ENCODE measurements at places on chromosomes 7 and 10.

DNA sequence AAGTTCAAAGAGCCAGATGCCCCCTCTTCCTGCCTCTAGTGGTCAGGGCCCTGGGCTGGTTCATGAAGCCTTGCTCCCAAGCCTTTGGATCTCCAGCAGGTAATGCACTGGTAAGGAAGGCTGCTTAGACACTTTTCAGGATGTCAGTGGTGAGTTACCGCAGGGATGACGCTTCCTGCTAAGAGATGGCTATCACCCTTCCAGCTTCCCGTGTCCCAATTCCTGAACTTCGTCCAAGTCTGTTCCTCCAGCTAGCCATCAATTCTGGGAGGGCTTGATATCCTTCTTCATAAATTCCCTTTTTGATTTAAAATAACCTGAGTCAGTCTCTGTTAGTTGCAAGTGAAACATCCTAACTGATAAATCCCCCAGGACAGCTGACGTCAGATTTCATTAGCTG, 221.2 kb downstream of the PLXNA4 start:
- DNase-seq: no peak

DNA sequence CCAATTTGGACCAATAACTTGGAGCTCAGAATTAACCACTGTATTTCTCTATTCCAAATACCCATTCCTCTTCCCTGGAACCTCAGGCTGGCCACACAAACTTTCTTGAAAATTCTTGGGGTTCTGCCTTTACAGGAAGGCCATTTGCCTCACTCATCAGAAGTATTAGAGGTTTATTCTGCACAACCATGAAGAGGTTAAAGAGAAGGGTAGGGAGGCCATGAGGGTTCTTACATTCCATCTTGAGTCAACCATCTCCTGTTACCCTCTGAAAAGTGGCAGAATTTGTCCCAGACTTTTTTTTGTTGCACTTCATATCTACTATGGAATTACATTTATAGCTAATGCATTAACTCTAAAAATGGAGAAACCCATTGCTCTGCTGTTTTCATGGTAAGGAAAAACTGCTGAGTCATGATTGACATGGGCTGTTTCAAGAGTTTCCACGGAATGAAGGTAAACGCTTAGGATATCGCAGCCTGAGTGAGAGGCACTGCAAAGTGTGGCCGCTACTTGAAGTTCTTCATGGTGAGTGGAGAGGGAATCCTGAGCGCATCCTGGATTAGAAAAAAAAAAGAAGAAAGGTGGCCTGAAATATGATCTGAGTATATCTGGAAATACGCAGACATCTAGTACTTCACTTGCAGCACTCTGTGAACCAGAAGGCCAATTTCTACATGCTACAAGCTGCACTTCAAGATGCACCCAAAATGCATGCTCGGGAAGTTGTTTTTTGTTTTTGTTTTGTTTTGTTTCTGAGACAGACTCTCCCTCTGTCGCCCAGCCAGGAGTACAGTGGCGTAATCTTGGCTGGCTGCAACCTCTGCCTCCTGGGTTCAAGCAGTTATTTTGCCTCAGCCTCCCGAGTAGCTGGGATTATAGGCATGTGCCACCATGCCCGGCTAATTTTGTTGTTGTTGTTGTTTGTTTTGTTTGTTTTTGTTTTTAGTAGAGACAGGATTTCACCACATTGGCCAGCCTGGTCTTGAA, 83.7 kb downstream of the KIAA1217 start:
- no peak for DNase-seq

DNA sequence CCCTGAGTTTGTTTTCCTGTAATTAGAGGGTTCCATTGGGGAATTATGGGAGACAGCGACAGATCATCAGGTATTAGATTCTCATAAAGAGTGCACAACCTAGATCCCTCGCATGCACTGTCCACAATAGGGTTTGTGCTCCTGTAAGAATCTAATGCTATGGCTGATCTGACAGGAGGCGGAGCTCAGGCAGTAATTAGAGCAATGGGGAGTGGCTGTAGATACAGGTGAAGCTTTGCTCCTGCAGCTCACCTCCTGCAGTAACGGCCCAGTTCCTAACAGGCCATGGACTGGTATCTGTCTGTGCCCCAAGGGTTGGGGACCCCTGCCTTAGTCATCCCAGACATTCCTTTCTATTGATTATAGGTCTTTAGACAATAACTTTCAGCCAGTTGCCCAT, 894 bp upstream of the ZSCAN21 start:
- DNase-seq: no peak

DNA sequence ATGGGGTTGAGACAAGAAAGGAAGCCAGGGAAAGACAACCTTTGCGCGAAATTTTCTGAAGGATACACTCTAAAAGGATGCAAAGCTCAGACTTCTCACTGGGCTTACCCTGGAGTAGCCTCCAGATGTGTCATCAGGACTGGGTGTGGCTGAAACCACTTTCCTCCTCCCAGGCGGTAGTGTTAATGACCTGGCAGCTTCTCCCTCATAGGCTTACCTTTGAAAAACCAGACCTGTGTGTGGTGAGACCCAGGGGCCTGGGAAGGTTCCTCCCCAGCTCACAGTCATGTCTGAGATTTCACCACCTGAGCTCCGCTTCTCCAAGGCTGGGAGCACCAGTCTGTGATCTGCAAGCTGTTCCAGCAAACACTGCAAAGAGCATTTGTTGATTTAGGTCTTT, 93.7 kb downstream of the EPC1 start:
- DNase-seq: no peak

DNA sequence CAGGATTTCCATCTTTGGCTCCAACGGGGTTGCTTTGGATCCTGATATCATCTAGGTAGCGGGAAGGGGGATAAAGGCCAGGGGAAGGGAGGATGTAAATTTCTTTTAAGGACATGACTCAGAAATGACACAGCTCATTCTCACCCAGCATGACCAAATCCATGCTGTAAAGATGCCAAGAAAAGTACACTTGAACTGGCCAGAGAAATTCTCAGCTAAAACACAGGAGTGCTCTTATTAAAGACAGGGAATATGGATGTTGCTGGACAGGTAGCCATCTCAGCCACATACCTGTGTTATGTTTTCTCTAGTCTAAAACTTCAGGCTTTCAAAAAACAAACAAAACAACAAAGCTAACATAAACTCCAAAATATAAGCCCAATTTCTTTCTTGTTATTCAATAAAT, 68.3 kb downstream of the NAMPT start:
- DNase-seq: no peak

DNA sequence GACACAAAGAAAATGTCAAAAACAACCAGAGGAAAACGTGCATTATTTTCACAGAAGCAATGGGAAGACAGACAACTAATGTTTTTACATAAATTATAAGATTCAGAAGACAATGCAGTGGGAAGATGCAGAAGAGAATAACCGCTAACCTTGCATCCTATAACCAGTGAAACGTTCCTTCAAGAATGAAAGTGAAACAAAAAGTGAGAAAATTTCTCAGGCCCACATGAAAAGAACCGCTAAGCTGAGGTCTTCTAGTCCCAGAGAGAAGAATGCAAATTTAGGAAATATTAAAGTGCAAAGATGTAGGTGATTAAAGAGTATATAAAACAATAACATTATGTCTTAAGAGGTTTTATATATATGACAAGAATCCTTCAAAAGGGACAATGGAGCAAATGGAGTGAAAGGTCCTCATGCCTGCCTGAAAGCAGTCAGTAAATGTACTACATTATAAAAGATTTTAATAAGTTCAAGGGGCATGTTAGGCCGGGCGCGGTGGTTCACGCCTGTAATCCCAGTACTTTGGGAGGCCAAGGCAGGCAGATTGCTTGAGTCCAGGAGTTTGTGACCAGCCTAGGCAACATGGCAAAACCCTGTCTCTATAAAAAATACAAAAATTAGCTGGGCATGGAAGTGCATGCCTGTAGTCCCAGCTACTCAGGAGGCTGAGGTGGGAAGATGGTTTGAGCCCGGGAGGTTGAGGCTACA, 43.1 kb upstream of the DDC start:
- DNase-seq: no peak

DNA sequence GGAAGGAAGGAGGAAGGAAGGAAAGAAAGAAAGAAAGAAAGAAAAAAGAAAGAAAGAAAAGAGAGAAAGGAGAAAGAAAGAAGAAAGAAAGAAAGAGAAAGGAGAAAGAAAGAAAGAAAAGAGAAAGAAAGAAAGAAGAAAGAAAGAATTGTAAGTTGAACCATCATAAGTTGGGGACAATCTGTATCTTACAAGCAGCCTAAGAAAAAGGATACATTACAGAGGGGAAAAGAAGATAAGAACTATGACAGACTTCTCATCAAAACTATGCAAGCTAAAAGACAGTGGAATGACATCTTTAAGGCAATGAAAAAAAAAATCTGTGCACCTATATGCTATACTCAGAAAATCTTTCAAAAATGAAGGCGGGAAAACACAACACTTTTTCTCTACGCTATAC, 50.3 kb upstream of the SP4 start:
- DNase-seq: no peak
